ENCODE measurements at places on chromosomes 3 and 15. TPM values are rescaled to one million over a fixed set of nuclear protein-coding genes. Genes with fewer than 3 reads are reported as not detected.

Gene ZNF280D
- 34.0 TPM for total RNA-seq

- DNase-seq, result no peak
Observed at GRCh38 chr3:106288781-106289180, 420.0 kb upstream of the CBLB start.

Gene FOXB1
- not detected for total RNA-seq

DNA sequence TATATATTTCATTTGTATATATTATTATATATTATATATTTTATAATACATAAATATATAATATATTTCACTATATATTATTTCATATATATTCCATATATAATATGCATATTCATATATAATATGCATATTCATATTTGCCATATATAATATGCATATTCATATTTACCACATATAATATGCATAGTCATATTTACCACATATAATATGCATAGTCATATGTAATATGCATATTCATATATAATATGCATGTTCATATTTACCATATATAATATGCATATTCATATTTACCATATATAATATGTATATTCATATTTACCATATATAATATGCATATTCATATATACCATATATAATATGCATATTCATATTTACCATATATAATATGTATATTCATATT, 51.2 kb upstream of the GATA2 start:
- DNase-seq, result no peak

GRCh38 chr3:50347187-50347813, 1.8 kb upstream of the ZMYND10 start:
- DNase-seq, result no peak

GRCh38 chr3:121637922-121638321, 22.8 kb downstream of the HCLS1 start:
- no peak for DNase-seq

DNA sequence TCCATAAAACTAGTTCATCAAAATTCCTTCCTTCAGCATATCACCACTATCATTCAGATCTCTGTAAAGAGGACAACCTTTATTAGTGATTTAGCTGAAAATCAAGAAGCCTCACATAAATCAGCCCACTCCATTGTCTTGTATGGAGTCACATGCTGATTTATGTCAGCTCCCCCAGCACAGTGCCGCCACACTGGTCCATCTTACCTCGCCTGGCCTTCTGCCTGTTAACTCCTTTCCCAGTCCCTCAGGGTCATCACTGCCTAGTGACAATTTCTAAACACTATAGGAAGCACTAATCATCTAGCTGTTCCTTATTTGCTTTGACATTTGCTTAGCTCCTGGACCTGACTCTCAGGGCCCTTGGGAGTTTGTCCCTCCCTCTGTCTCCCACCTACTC, 75.4 kb downstream of the PLCL2 start:
- DNase-seq, result no peak

DNA sequence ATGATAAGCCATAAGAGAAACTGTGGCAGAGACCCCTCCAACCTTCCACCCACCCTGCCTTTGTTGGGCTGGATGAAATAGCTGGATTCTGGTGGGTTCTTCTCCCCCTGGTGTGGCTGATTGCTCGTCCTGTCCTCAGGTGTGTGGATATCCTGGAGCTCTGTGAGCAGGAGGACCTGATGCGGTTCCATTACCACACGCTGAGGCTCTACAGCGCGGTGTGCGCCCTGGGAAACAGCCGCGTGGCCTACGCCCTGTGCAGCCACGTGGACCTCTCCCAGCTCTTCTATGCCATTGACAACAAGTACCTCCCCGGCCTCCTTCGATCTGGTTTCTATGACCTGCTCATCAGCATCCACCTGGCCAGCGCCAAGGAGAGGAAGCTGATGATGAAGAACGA, 306.3 kb upstream of the CHRM5 start:
- DNase-seq, result no peak

- no peak for DNase-seq
Observed at GRCh38 chr3:180617049-180617448, 15.1 kb downstream of the TTC14 start.

- DNase-seq, result no peak
Observed at GRCh38 chr3:195186041-195186709, 84.8 kb downstream of the XXYLT1 start.

DNA sequence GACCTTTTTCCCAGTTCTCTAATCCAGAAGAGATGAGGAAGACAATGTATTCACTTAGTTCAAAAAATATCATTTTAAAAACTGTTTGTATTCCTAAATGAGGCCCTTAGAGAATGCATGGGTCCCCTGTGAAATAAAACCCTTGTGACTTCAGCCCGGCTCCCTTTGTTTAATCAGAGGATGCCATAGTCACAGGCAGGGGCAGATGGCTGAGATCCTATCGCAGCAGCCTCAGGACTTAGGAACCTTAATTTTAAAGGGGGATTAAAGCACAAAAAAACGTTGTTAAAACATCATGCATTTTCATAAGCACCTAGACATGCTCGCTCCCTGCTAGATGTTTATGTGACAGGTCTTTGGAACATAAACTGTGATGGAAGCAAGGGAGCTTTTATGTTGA, 176.6 kb downstream of the IL20RB start:
- DNase-seq, result no peak

- DNase-seq, result no peak
Observed at GRCh38 chr3:46849686-46850467, 13.4 kb downstream of the MYL3 start.

DNA sequence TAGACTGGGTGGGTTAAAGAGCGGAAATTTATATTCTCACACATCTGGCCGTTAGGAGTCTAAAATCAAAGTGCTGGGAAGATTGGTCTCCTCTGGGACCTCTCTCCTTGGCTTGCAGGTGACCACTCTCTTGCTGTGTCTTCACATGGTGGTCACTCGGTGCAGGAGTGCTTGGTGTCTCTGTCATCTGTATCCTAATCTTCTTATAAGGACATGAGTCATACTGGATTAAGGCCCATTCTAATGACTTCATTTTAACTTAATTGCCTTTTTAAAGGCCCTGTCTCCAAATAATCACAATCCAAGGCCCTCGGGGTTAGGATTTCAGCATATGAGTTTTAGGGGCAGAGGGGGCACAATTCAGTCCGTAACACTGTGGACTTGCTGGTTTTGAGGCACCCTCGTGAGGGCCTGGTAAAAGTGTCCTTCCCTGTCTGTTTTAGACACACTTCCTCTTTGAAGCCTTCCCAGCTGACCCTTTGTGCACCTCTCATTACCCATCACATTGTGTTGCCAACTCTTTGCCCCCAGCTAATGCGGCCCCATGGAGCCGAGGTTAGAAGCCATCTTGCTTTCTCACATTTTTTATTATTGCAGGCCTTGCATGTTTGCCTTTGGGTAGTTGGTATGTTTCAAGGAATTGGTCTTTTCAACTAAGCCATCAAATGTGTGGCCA, 3.2 kb downstream of the XYLB start:
- no peak for DNase-seq

Gene SLC6A11
- not detected for total RNA-seq

- no peak for DNase-seq
Observed at GRCh38 chr3:6168256-6168655, 692.7 kb upstream of the GRM7 start.
